ENCODE measurements at places on chromosomes 1 and 21.

GRCh38 chr21:36425286-36425685, 40.1 kb downstream of the CHAF1B start:
- peak; percentile 70 for DNase-seq

DNA sequence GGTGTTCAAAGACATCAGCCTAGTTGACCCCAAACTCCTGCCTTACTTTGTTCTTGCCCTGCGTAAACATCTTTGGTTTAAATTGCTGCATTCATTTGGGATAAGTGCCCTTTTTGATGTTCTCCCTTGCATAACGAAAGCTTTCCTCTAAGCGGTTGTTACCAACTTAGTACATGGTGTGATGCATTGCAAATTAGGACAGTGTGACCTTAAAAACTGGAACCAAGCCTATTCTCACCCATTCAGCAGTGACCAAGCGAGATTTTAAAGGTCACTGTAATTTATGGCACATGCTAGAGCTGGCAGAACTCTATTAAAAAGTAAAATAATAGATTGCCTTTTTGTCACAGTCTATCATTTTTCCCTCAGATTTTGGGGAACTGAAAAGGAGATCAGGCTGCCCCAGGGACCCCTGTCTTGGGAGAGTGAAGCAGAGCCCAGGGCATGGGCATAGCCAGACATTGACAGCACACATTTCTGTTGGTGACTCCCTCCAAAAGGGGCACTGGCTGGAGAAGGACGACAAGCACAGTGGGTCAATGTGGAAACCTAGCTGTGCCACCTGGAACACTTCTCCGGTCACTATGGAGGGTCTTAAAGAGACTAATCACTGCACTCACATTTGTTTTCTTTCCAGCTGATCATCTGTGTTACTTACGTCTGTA, 63.9 kb downstream of the KCNK1 start:
- no peak for DNase-seq

GRCh38 chr1:39759436-39759726, 11.8 kb downstream of the OXCT2 start:
- no peak for DNase-seq

DNA sequence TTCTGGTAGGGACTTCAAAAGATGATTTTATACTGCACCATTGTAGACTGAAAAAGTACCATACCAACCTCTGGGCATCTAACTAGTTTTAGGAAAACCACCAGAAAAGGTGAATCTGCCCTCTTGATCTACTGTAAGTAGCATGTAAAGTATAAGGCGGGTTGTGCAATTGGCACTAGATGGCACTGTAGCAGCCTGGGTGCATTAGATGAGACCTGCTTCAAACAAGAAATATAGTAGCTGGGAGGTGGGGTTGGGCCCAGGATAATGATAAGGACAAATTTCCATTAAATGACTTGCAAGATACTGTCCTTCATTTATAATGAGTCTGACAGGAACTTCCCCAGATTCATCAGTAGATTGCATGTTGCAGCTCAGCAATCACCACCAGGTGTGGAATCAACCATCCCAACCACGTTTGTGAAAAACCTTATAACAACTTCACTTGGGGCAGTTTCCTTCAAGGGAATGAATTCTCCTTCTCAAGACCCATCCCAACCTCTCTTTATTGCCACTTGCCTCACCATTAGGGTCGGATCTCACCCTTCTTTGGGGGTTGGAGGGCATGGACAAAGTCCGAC, 37.3 kb upstream of the IL10 start:
- peak; percentile 44 for DNase-seq

DNA sequence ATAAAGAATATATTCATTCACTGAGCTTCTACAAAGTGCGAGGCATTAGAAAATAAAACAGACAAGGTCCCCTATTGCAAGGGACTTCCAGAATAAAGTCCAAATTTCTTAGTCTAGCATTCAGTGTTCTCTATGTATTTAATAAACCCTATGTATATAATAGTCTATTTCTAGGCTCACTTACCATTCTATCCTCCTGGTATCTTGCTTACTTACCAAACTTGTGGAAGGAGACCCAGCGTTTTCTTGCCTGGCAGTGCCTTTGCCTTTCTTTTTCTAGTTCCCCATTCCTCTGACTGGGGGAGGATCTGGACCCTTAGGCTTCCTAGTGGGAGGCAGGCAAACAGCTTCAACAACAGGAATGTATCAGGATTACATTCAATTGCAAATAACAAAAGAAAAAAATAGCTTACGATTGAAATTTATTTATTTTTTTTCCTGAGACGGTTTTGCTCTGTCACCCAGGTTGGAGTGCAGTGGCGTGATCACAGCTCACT, 690 bp upstream of the RNF19B start:
- no peak for DNase-seq

DNA sequence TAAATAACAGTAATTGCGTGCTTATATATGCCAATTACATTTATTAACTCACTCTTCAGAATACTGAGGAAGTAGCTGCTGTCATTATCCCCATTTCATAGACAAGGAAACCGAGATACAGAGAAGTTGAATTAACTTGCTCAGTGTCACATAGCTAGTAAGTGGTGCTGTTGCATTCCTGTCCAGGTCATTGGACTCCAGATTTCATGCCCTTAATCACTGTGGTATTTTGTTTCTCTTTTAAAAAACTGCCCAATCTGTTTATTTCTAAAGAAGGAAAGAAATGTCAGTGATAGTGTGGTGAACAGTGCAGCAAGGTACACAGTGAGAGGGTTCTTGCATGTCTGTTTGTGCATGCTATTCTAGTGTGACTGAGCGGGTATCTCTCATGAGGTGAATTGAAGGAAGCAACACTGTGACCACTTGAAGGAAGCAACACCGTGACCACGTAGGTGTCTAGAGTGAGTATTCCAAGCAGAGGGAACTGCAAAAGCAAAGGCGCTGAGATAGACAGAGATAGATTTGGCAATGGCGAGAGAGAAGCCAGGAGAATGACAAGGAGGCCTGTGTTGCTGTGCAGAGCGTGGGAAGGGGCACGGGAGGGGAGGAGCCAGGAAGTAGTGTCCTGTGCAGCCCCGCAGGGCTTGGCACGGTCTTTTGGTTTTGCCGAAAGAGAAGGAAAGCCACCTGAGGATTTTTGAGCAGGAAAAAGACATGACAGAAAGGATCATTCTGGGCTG, 95.9 kb downstream of the CAMTA1 start:
- DNase-seq: no peak

DNA sequence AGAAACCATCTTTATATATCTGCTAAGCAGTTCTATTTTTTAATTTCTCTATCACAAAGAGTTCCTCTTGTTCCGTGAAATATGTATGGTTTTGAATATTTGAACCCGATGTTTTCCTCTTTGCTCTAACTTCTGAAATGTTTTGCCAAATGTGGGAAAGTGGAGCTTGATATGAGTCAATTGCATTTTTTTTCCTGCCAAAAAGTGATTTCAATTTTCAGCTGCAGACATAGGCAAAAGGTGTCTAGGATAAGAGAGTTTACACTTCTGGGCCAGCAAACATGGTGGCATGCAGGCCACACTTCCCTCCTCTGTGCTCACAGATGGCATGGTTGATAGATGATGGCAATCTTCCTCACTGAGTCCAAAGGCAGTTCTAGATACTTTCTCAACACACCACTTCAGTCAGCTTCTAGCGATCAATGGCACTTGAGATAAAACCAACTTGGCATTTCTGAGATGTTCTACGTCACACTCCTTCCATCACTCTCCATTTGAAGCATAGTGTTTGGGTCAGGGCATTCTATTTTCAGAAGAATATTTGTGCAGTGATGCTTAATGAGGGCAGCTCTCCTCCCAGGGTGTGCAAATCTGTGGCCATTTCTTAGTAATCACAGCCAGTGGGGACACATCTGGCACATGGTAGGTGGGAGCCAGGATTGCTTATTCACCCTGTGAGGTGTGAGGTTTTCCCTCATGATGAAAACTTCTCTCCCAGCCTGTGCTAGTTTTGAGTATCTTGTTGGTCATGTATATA, 54.4 kb upstream of the SCAF4 start:
- no peak for DNase-seq

GRCh38 chr1:37177230-37177864, 143.0 kb upstream of the GRIK3 start:
- DNase-seq: peak; percentile 0

DNA sequence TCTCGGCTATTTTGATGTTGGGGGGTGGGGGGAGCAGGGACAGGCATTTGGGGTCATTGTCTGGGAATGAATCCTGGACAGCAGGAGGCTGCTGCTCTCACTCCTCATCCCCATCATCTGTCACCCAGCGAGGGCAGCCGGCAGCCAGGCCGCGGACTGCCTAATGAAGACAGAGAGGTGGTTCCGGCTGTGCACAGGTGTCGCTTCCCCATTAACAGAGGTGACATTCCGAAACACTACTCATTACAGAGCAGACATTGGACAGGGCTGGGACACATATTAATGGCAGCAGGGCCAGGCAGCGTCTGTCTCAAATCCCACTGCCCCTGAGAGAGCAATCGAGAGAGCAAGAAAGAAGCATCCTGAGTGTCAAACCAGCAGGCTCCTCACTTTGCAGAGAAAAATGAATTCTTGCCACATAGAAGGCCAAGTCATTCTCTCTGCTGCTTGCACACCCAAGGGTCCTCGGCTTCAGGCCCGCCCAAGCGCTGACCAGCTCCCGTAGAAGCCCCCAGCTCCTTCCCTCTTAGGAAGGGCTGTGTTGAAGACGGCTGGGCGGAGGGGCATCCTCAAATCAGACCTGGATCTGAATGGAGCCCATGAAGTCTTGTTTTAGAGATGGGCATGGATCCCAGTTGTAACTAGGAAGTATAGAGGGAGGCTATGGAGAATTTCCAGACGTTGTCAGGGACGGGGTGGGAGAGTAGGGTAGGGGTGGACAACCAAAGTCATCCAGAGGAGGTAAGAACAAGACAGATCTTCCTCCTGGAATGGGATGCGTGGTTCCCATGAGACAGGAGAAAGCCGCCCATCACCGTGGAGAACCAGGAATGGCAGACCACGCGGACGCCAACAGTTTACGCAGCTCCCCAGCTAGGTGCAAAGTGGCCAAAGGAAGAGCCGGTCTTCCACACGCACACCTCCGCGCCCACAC, 8.2 kb upstream of the LEMD1 start:
- no peak for DNase-seq

DNA sequence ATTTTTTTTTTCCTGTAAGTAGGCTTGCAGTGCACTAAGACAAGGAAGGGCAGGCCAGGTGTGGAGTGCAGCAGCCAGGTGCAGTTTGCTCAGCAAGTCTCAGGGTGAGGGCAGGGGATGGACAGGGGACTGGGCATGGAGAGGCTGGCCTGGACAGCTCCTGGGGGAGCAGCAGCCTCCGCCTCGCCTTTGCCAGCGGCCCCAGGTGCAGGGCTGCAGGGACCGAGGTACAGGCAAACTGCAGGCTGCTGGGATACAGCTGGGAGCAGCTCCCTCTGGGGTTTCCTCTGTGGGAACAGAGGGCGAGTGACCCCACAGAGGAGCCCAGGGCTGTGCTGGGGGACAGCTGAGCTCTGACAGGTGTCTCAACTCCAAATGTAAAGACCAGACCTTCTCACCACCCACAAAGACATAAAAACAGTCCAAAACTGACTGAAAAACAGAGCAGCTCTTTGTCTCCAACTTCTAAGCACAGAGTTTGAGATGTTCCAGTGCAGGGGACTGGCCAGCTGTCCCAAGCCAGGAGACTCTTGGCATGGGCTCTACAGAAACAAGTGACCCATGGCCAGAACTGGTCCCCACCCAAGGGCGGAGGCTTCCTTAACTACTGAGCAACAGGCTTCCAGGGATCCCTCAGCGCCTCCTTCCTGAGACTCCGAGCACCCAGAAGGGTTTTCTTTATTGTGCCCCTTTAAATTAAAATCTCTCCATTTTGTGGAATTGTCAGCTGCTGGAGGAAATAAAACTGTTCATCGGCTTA, 27.7 kb upstream of the AJAP1 start:
- DNase-seq: no peak

DNA sequence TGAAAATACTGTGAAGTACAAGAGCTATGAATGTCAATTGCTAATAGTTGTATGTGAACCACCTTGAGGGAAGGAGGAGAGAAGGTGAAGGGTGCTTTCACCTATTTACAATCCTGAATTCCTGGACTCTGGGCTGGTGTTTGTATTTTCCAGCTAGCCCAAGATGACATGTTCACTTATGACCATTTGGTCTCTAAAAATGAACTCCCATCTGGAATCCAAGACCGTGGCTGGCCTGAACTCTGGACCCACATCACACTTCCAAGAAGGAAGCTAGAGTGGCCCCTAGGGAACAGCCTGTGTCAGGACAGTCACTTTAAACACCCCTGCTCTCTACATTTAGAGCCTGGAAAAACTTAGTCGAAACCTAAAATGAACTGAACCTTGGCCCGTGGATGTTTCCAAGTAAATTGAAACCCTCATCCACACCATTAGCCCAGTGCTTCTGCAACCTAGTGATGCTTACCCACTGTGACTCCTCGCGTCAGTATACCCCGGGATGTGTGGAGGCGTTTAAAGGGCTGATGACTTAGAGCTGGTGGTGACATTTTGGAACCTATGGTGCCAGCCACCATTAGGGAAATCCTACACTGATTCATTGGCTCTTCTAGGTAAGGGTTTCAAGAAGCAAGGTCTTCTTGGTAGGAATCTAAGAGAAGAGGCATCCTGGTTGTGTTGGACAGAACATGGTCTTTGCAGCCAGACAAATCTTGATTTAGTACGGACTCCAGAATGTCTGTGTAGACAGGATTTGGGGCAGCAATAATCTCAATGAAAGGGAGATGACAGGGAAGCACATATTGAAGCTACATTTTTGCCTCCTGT, 171.5 kb upstream of the IRF2BP2 start:
- no peak for DNase-seq

DNA sequence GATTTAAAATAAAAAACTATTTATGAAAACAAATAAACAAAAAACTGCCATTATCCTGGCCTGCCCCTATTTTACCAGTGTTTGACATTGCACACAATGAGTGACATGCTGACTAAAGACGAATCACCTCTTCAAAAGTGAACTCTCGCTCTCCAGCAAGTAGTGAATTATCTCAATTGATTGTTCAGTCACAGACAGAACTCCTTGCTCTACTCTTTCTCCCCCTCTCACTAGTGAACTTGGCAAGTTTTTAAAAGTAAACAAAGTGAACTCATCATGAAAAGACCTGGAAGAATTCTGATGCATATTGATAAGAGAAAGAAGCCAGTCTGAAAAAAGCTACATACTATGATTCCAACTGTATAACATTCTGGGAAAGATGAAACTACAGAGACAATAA, 4.7 kb upstream of the C1orf52 start:
- DNase-seq: no peak

- no peak for DNase-seq
Observed at GRCh38 chr1:115862403-115862802, 21.5 kb upstream of the NHLH2 start.

GRCh38 chr1:16168622-16169360, 12.9 kb upstream of the EPHA2 start:
- no peak for DNase-seq

DNA sequence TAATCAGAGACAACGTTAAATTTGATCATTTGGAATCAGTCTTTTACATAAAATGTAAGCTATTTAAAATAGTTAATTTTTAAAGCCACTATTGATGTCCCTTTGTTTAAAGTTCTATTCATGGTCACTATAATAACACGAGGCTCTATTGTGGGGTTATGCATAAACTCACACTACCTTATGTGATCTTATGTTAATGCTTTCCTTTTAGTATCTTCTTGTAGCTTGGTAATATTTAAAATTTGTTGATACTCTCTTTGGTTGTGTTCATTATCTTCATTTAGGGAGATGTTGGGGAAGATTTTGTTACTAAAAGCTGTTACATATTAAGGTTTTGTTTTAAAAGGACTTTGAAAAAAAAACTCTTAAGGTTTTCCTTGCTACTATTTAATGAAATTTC, 1.2 kb downstream of the B3GALT2 start:
- no peak for DNase-seq

All from fibroblast of upper back skin (primary cell).